Activated naive CD4-positive, alpha-beta T cell treated with anti-CD3 and anti-CD28 coated beads, Interleukin-2, amount 10 ng/mL, durations not matched to agents 5 hours and 36 hours (primary cell): ENCODE measurements at places on chromosomes 3 and 15. TPM values are rescaled to one million over a fixed set of nuclear protein-coding genes. Genes with fewer than 3 reads are reported as not detected.

ANKRD63 gene
- 0.23 TPM for total RNA-seq

FOXB1 gene
- 0.75 TPM for total RNA-seq

GP5 gene
- total RNA-seq, result 4.9 TPM

DUOXA2 gene
- total RNA-seq, result not detected

SETD2 gene
- 45.6 TPM for total RNA-seq

GOLGA8J gene
- not detected for total RNA-seq

PEAK1 gene
- 21.5 TPM for total RNA-seq

PATL2 gene
- total RNA-seq, result 25.8 TPM

PRR20G gene
- not detected for total RNA-seq

INKA1 gene
- 0.45 TPM for total RNA-seq

TMEM207 gene
- not detected for total RNA-seq

SELENOS gene
- total RNA-seq, result 35.9 TPM

TGM5 gene
- total RNA-seq, result not detected

TBCCD1 gene
- total RNA-seq, result 14.4 TPM

RBP2 gene
- not detected for total RNA-seq

CISH gene
- 398 TPM for total RNA-seq

ZNF80 gene
- total RNA-seq, result 0.12 TPM

WDR49 gene
- 0.28 TPM for total RNA-seq

GPR87 gene
- not detected for total RNA-seq

CLRN1 gene
- total RNA-seq, result not detected

GOLGA6B gene
- not detected for total RNA-seq

A4GNT gene
- not detected for total RNA-seq

ROBO1 gene
- total RNA-seq, result 0.03 TPM

WNT7A gene
- 0.55 TPM for total RNA-seq

C3orf20 gene
- total RNA-seq, result 0.15 TPM

TMA7 gene
- total RNA-seq, result 293 TPM

SKOR1 gene
- total RNA-seq, result 0.36 TPM

TMC3 gene
- total RNA-seq, result not detected

ISLR gene
- not detected for total RNA-seq
